ENCODE measurements at places on chromosomes 2 and 18. TPM values are rescaled to one million over a fixed set of nuclear protein-coding genes. Genes with fewer than 3 reads are reported as not detected.

DNA sequence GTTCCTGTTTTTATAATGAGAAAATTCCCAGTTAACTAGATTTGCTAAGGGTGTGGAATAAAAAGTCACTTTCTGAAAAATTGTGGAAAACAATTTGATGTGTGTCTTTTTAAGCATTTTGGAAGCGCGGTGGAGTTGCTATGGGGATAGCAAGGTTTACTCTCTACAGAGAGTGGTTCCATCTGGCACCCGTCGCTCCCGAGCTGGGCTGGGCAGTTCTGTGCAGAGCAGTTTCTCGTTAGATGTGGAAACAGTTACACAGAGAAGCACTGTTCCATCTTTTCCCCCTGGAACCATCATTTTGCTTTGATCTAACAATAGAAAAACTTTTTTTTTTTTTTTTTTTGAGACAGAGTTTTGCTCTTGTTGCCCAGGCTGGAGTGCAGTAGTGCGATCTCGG lies 17.4 kb downstream of the LDLRAD4 start:
- DNase-seq, result no peak

DNA sequence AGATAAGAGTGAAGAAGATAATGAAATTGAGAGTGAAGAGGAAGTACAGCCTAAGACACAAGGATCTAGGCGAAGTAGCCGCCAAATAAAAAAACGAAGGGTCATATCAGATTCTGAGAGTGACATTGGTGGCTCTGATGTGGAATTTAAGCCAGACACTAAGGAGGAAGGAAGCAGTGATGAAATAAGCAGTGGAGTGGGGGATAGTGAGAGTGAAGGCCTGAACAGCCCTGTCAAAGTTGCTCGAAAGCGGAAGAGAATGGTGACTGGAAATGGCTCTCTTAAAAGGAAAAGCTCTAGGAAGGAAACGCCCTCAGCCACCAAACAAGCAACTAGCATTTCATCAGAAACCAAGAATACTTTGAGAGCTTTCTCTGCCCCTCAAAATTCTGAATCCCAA lies 15.7 kb downstream of the MSH6 start:
- no peak for DNase-seq

DNA sequence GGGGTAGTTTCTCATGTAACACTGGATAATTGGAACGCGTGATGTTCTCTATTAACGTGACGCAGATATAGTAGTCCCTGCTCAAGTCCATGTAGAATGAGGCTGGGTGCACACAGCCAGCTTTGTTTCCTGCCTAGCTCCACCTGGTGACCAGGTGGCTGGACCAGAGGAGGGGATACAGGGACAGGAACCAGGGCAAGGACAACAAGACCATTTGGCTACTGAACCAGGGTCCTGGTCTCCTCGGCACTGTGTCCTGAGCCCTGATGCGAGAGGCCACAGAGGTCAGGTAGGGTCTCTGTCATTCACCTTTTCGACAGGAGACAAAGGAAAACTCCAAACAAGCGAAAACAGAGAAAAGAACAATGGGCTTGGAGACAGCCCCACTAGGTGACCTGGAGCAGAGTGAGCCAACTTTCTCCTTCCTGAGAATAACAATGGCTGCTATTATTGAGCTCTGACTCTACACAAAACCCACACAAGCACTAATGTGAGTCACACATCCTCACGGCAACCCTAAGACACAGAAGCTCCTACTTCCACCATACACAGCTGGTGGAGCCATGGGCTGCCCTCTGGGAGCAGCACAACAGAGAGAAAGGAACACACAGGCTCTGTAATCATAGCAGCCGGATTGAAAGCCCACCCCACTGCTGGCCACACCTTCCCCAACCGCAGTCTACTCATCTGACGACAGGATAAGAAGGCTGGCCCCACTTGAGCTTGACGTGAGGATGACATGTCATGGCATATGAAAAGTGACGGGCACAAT lies 67.3 kb upstream of the TEX51 start:
- no peak for DNase-seq

DNA sequence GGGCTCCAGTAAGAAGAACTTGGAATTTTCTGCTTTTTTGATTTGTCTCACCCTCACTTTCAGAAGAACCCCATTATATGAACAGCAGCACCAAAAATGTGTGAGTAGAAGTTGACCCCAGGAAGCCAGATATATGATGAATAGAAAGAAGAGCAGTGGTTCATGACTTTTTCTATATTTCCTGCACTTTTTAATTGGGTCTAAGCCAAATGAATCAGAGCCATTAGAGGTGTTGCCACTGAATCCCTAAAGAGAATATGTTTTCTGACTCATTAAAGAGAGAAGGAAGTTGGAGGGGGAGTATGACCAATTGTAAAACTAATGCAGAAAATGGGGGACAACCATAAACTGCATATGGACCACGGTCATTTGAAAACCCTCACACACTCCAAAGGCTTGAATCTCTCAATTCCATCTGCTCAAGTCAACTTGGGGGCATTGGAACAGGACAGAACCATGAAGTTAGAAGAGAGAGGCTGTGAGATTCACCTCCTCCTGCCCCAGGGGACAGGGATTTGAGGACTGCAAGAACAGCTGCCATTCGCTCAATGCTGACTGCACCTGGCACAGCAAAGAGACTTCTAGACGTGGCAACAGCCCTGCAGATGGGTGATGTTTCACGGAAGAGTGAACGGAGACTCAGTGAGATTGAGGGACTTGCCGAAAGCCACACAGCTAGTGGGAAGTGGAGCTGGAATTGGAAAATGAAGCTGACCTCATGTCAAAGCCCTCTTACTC lies 3.0 kb downstream of the DAPL1 start:
- DNase-seq, result no peak

DNA sequence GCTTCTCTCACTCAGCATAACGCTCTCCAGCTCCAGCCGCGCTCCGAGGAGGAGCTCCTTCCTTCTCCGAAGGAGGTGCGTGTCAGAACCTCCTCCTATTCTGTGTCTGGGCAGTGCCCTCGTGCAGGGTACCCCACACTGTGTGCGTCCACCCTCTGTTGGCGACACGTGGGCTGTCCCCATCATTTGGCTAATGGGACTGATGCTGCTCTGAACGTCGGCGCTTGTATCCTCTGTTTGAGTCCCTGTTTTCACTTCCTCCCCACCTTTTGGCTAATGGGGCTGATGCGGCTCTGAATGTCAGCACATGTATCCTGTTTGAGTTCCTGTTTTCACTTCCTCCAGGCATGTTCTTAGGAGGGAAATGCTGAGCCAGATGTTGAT lies 22.2 kb downstream of the KCNG2 start:
- DNase-seq, result no peak

DNA sequence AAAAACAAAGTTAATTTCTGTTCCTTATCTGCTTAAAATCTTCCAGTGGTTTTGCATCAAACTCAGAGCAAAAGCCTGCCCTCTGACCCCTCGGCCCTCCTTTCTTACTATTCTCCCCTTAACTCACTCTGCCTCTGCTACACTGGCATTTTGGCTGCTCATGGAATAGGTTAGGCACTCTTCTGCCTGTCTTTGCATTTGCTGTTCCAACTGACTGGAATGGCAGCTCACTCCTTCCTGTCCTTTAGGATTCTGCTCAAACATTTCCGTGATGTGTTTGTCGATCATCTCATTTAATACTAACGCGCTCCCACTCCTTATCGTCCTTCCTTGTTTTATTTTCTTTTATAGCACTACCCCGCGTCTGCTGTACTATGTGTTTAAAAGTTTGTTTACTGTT lies 815 bp downstream of the CEBPZ start:
- DNase-seq, result no peak

- DNase-seq, result no peak
Observed at GRCh38 chr2:29061176-29061575, 13.1 kb downstream of the PCARE start.

DNA sequence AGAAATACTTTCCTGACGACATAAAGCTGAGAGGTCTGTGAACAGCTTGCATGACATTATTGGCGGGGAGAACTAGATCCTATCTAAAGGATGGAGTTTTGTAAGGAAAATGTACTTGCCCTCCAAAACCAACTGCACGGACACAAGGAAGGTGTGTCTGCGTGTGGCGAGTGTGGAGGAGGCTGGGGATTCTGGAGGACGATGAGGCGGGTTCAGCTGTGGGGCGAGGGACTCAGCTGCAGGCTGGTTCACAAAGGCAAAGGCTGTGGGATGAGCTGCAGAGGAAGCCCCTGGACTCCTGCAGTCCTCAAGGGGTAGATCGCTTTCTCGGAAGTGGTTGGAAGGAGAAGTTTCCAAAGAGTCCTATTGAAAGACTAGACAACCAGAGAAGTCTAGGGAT lies 48.2 kb downstream of the ACKR3 start:
- no peak for DNase-seq

GRCh38 chr18:4017480-4017879 lies 437.6 kb downstream of the DLGAP1 start:
- no peak for DNase-seq

DNA sequence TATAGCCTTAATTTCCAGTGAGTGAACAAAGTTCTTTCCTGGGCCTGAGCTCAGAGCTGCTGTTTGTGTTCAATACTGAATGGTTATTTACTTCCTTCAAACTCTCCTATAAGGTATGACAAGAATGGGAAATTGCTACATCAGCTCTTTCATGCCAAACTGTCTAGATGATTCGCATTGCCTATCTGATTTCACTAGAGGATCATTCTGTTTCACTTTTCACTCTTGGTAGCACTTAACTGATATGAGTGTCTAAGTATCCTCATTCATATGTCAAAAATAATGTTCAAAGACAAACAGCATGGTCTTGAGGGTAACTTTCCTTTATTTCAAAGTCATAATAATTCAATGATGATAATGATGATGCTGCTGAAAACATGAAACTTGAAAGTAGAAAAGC lies 32.9 kb upstream of the SCG2 start:
- DNase-seq, result no peak

- no peak for DNase-seq
Observed at GRCh38 chr2:174334781-174335251, at the start of gene SP9. SP9 (plus strand) TSS chr2:174334954; CDS start chr2:174335093, 139 bp downstream.

GRCh38 chr2:12896318-12896982 lies 179.7 kb downstream of the TRIB2 start:
- no peak for DNase-seq

- DNase-seq, result peak; percentile 3
Observed at GRCh38 chr2:95268211-95269035, 5.8 kb upstream of the PROM2 start.

- DNase-seq, result no peak
Observed at GRCh38 chr2:163368655-163369054, 367.2 kb downstream of the FIGN start.

DNA sequence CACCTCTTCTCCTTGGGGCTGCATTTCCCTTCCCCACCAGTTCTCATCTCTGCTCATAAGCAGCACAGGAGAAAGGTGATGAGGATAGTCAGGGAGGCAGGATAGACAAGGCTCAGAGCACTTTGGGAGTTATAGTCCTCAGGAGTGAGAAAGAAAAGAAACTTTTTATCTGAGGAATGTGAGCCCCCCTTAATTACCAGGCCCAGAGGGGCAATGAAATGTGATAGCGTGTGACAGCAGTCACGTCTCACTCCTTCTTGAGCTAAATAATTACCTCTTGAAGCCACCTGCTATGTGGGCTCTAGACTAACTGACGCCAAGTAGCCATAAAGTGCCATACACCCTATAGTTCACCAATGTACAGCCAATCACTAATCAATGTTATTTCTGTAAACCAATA lies 105.8 kb downstream of the SPP2 start:
- DNase-seq, result no peak

DNA sequence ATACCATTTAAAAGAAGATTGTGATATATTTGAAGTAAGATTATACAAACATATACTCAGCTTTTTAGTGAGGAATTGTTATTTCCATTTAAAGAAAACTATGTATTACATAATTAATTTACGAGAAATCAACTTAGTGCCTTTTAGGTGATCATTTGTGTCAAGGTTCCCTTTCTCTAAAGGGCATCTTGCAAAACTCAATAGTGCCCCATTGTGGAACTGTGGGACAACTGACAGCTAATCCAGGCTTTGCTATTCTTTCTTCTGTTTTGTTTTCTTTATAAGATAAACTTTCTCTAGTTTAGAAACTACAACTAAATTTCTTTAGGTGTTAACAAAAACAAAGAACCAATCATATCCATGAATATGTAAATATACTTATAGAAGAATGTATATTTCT lies 24.3 kb upstream of the VIT start:
- no peak for DNase-seq

DNA sequence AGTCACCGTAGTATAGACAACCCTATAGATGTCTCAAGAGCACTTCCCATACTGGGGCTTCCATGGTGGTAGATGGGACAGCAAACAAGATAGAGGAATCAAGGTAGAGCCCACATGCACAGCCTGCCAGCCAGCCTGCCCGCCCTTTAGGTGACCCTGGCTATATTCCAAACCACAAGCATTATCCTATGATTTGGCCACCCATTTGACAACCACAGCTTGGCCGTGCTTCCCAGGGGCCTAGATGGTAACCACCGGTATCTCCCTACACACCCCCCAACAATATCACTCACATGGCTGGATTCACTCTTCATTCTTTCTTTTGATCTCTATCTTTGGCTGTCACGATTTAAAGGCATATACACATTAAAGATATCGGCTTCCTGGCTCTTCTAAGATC lies 85.3 kb downstream of the CDK15 start:
- DNase-seq, result no peak

DNA sequence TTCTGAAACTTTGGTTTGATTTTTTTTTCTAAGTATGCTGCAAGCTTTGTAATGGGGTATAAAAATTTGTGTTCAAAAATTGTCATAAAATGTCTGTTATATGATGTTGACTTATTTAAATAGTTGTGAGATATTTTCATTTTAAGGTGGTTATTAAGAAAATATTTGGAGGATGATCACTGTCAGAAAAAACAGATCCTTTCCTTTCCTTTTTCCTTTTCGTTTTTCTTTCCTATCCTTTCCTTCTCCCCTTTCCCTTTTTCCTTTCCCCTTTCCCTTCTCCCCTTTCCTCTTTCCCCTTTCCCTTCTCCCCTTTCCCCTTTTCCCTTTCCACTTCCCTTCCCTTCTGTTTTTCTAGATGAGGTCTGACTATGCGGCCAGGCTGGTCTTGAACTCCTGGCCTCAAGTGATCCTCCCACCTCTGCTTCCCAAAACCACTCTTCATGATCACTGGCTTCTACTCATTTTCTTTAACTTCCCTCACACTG lies 640.5 kb downstream of the PLCL1 start:
- DNase-seq, result no peak

DNA sequence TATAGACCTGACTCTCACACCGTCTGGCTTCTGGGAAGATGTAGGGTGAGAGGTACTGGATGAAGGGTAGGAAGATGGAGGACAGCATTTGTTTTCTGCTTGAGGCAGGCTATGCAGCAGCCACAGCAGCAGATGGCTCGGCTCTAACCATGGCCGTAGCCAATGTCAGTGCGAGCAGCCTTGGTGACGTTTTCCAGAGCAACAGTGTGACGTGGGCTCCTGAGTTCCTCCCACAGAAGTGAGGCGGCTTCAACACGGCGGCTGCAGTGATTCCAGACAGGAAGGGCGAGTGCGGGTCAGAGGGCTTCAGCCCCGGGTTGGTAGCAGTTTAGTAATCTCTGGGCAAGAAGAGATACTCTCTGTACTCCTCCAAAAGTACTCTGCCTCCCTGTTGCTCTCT lies 133.0 kb upstream of the MYT1L start:
- no peak for DNase-seq

GRCh38 chr2:127075821-127076220 lies 31.1 kb downstream of the BIN1 start:
- DNase-seq, result no peak

The STON1 gene
- total RNA-seq, result 2.1 TPM

The NOL4 gene
- not detected for total RNA-seq

The PPP1R1C gene
- not detected for total RNA-seq

The IL36B gene
- not detected for total RNA-seq

The ZNF521 gene
- not detected for total RNA-seq

The SERPINE2 gene
- 18.3 TPM for total RNA-seq

The ACP1 gene
- total RNA-seq, result 168 TPM

The CHRNG gene
- total RNA-seq, result not detected

The NTSR2 gene
- total RNA-seq, result not detected

The CDH2 gene
- 0.07 TPM for total RNA-seq

The FRZB gene
- total RNA-seq, result not detected

The NT5C1B gene
- not detected for total RNA-seq

The TWIST2 gene
- total RNA-seq, result not detected

All from activated T-helper 2 cell treated with anti-CD3 and anti-CD28 coated beads, Interferon-gamma antibody, Interleukin-2, Interleukin-4, amounts not matched to agents 10 μg/mL and 5 μg/mL and 100 μg/mL, durations not matched to agents 14 hours and 24 hours and 36 hours (primary cell).